ENCODE measurements at places on chromosomes 5 and 9. TPM values are rescaled to one million over a fixed set of nuclear protein-coding genes. Genes with fewer than 3 reads are reported as not detected.

TAF11L8 gene
- not detected for total RNA-seq

LURAP1L gene
- total RNA-seq: not detected

DNA sequence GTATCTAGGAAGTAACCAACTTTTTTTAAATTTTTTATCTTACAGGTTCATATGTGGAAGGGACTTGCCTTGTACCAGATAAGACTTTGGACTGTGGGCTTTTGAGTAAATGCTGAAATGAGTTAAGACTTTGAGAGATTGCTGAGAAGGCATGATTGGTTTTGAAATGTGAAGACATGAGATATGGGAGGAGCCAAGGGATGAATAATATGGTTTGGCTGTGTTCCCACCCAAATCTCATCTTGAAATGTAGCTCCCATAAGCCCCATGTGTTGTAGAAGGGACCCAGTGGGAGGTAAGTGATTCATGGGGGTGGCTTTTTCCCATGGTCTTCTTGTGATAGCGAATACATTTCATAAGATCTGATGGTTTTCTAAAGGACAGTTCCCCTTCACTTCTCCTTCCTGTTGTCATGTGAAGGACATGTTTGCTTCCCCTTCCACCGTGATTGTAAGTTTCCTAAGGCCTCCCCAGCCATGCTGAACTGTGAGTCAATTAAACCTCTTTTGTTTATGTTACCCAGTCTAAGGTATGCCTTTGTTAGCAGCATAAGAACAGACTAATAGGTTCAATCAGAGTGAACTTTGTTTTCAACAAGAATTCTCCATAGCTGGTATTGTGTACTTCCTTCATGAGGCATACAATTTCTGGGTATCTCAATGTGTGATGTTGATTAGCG, 535.6 kb upstream of the MEF2C start:
- no peak for DNase-seq
- H3K27me3 ChIP-seq: no peaks in the 10 kb centered on the region

- no peak overlapping the region for H3K27ac ChIP-seq
- no peaks in the 10 kb centered on the region for H3K27me3 ChIP-seq
- no peak for DNase-seq
Measured at GRCh38 chr9:85258823-85259370, 482.9 kb downstream of the AGTPBP1 start.

DNA sequence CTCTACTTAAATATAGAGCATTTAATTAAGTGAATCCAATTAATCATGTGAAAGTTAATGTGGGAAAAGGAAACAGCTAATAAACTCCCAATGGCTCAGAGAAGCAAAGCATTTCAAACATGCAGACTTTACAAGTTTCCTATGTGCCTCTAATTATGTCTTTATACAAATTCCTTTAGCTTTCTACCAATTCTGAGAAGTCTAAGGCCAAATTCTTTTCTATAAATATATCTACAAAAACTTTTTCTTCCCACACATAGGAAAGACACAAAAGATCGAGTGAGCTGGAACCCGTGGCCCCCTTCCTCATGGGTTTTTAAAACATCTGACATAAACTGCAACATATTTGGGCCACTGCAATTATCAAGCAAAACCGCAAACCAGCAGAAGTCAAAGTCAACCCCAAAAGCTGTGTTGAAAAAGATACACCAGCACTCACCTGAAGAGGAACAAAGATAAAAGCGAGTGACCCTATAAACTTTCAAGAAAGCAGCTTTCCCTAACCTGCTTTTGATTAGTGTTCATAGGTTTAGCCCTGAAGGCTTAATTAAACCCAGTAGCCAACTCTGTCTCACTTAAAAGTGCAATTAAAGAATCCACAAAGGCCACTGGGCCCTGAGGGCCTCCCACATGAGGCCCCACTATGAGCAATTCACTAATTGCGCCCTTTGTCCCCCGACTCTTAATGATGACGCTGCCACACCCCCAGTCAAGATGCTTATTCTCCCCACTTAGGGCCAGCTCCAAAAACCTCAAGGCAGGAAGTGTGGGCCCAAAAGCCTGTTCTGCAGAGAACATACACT, 12.1 kb downstream of the SEMA5A start:
- H3K4me3 ChIP-seq: no peak overlapping the region
- no peaks in the 10 kb centered on the region for H3K4me1 ChIP-seq
- H3K27me3 ChIP-seq: no peaks in the 10 kb centered on the region
- DNase-seq: no peak
- no peaks in the 10 kb centered on the region for H3K36me3 ChIP-seq
- H3K27ac ChIP-seq: no peak overlapping the region

- no peak overlapping the region for H3K4me3 ChIP-seq
- H3K4me1 ChIP-seq: no peaks in the 10 kb centered on the region
- H3K27me3 ChIP-seq: no peaks in the 10 kb centered on the region
- H3K27ac ChIP-seq: no peak overlapping the region
Measured at GRCh38 chr5:31944684-31945445, 229.3 kb downstream of the GOLPH3 start.

GRCh38 chr5:169788168-169788567, 151.1 kb downstream of the DOCK2 start:
- no peaks in the 10 kb centered on the region for H3K27me3 ChIP-seq
- H3K27ac ChIP-seq: no peak overlapping the region
- H3K4me3 ChIP-seq: no peak overlapping the region
